Activated T-cell treated with anti-CD3 and anti-CD28 coated beads for 4 hours (primary cell): ENCODE measurements at places on chromosomes 6 and 20.
A peak's percentile ranks its signal among the peaks of the same experiment; 100 is the strongest.

DNA sequence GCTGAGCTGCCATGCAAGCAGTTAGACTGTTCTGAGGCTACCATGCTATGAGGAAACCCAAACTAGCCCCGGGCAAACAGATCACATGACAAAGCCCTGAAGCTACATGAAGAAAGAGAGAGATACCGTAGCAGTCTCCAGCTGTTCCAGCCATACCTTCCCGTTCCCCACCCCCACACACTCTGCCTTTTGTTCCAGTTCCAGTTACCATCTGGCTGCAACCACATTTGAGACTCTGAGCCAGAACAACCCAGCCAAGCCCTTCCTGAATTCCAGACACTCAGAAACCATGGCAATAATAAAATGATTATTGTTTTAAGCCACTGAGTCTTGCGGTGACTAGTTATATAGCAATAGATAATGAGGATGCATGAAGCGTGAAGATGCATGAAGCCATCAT lies 28.3 kb downstream of the RIN2 start:
- no peak for DNase-seq

DNA sequence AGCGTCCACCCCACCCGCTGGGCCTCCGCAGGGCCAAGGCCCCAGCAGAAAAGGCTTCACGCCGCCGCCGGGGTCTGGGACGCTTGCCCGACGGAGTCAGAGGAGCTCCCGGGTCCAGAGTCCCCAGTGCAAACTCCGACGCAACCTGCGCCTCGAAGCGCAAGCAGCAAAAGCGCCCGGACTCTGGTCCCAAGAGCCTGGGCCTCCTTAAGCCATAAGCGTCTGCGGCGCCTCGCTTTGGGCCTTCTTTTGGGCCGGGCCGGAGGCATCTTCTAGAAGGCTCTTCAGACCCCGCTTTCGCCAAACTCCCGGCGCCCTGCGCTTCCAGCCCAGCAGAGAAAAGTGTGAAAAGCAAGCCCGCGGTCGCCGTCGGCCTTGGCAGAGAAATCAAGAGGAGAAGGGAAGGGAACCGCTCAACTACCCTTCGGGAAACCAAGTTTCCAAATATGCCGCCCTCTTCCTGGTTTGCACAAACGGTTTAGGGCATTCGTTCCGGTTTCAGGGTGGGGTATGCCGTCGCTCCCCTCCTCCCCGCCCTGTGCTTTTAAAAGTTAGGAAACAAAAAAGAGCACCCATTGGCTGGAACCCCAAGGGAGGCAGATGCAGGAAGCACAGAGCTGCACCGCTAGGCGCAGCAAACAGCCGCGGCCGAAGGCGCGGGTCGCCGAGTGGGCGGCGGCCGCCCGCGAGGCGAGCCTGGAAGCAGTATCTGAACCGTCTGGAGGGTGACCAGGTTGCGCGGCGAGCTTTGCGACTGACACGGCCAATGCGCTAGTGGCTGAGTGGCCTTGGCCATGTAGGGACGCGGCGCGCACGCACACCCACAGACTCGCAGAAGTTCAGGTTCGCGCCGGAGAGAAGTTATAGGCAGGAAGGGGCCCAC lies 1.2 kb downstream of the TBX18 start:
- no peak for DNase-seq

DNA sequence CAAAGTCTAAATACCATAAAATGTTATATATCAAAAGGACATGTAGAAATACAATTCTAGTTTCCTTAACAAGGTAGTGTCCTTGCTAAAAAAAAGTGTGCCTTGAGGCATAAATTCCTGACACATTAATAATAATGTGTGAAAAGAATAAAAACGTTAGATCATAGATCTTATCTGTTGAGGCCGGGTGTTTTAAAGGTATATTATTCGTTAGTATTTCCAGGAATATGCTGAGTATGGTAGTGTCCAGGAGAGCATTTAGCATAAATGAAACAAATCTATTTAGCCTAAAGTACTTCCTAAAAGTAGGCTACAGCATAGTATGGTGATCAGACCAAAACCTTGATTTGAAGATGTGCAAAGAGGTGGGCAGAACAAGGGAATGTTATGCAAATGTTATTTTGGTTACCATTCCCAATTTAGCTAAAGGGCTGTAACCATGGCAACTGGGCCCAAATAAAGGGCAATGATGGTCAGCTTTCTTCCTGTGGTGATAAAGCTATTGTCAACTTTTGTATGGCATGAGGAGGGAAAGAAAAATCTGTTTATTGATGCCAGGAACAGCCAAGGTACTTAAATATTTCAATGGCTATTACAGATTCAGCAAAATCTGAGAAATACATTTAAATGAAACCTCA lies 18.9 kb downstream of the MKKS start:
- DNase-seq: no peak

DNA sequence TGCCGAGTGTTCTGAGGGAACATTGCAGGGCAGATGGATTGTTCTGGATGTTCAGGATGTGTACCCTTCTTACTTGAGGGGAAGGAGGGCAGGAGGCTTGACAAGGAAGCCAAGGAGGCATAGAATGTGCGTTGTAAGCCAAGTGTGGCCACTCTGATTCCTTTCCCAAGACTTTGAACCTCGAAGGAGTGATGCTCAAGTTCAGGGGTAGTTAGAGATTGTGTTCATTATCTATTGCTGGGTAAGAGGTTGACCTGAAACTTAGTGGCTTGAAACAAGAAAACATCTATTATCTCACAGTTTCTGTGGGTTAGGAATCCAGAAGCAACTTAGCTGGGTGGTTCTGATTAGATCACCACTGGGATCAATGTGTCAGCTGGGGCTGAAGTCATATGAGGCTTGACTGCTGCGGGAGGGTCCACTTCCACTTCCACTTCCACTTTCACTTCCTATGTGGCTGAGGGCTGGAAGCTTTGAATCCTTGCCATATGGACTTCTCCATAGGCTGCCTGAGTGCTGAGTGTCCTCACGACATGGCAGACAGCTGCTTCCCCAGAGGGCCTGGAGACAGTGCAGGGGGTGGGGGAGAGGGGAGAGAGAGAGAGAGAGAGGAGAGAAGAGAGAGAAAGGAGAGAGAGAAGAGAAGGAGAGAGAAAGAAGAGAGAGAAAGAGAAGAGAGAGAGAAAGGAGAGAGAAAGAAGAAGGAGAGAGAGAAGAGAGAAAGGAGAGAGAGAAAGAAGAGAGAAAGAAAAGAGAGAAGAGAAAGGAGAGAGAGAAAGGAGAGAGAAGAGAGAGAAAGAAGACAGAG lies 6.9 kb upstream of the CD40 start:
- DNase-seq: no peak

DNA sequence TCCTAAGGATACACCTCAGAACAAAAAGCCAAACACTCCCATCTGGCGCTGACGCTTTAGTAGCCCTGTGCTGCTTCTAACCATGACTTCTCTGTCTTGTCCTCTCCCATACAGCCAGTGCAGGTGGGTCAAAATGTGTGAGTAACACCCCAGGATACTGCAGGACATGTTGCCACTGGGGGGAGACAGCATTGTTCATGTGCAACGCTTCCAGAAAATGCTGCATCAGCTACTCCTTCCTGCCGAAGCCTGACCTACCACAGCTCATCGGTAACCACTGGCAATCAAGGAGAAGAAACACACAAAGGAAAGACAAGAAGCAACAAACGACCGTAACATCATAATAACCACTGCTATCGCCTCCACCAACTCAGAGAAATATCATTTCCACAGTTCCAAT lies 1.4 kb downstream of the DEFB132 start:
- DNase-seq: no peak

GRCh38 chr6:32439139-32439538 lies 548 bp upstream of the HLA-DRA start:
- DNase-seq: no peak

DNA sequence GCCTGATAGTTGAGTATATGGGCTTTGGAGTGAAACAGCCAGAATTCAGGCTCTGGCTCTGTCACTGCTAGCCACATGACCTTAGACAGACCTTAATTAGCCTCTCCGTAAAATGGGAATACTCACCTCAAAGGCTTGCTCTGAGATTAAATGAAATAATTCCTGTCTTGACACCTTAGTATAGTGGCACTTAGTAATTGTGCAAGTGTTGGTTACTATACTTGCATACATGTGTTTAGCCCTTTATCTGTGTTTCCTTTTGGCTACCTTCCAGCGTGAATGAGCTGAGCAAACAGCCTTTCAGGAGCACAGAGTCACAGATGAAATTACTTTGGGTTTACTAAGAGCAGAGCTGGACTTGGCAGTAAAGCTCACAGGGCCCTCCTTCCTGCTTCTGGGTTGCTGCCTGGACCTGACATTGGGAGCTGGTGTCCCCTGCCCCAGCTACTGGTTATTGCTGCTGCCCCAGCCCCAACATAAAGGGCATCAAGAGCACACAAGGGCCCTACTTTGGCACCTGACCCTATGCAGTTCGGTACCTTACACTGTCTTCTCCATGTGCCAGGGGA lies 32.8 kb downstream of the CD164 start:
- DNase-seq: no peak

GRCh38 chr20:57779401-57780003 lies 69.7 kb upstream of the PMEPA1 start:
- DNase-seq: no peak

GRCh38 chr6:79453558-79454042 lies 83.6 kb downstream of the LCA5 start:
- no peak for DNase-seq

DNA sequence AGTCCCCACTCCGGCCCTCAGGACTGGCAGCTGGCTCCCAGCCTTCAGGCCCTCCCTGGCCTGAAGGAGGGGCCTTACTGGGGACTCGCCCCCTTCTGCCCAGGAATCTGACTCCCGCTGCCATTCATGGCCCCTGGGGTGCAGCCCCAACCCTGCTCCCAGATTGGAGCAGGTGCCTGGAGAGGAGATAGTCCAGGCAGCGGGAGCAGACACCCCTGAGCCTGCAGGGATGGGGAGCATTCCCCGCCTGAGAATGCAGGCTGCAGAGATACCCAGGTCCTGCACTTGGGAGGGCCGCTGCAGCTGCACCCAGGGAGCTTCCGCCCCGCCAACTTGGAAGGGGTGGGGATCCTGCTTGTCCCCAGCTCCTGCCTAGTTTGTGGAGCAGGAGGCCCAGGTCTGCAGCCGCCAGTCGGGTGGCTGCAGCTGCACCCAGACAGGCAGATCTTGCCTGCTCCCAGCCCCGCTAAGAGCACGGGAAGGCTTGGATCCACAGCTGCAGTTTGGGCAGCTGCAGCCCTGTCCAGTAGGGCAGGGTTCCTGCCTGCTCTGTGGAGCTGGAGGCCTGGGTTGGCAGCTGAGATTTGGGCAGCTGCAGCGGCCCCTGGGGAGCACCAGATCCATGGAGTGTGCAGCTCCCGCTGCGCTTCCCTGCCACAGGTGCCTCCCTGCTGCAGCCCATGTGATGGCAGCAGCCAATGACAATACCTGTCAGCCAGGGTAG lies 5.2 kb downstream of the GTSF1L start:
- DNase-seq: no peak

- DNase-seq: peak; percentile 45
Observed at GRCh38 chr6:13486679-13487121, 700 bp downstream of the GFOD1 start.

GRCh38 chr20:37984018-37984785 lies 49.1 kb downstream of the TTI1 start:
- DNase-seq: no peak

- DNase-seq: no peak
Observed at GRCh38 chr20:44409132-44409600, 53.7 kb downstream of the HNF4A start.

DNA sequence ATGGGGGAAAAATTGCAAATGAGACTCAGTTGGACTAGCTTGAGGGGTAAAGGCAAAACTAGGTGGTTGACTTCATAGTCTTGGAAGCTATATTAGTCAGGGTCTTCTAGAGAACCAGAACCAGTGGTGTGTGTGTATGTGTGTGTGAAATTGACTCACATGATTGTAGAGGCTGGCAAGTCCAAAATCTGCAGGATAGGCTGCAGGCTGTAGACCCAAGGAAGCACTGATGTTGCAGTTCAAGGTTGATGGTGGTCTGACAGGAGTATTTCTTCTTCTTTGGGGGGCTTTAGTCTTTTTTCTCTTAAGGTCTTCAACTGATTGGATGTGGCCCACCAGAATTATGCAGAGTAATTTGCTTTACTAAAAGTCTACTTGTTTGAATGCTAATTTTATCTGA lies 217.4 kb downstream of the MANEA start:
- DNase-seq: no peak

- DNase-seq: no peak
Observed at GRCh38 chr6:53925891-53926290, 131.1 kb downstream of the LRRC1 start.

- no peak for DNase-seq
Observed at GRCh38 chr6:111024681-111025080, 42.8 kb downstream of the RPF2 start.

DNA sequence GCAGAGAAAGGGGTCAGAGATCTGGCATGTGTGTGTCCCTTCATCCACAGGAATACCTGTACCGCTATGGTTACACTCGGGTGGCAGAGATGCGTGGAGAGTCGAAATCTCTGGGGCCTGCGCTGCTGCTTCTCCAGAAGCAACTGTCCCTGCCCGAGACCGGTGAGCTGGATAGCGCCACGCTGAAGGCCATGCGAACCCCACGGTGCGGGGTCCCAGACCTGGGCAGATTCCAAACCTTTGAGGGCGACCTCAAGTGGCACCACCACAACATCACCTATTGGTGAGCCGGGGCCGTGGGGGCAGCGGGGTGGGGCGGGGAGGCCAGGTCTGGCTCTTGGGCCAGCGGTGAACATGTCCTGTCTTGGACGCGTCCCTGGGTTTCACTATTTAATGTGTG lies 1.1 kb downstream of the MMP9 start:
- DNase-seq: no peak

GRCh38 chr6:138593909-138594757 lies 94.8 kb upstream of the NHSL1 start:
- no peak for DNase-seq

DNA sequence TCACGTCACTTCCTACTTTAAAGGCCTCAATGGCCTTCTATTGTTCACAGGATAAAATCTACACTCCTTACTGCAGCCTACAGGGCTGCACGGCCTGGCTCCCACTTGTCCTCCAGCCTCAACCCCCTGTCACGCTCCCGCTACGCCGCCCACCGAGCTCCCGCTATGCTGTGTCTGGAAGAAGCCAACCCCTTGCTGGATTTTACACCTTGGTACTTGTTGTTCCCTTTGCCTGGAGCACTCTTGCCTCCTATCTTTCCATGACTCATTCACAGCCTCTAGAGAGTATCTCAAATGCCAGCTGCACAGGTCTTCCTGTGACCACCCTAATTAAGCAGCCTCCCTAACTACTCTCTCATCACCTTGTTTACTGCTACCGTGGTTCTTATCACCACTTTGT lies 259.9 kb downstream of the PRKN start:
- DNase-seq: no peak

DNA sequence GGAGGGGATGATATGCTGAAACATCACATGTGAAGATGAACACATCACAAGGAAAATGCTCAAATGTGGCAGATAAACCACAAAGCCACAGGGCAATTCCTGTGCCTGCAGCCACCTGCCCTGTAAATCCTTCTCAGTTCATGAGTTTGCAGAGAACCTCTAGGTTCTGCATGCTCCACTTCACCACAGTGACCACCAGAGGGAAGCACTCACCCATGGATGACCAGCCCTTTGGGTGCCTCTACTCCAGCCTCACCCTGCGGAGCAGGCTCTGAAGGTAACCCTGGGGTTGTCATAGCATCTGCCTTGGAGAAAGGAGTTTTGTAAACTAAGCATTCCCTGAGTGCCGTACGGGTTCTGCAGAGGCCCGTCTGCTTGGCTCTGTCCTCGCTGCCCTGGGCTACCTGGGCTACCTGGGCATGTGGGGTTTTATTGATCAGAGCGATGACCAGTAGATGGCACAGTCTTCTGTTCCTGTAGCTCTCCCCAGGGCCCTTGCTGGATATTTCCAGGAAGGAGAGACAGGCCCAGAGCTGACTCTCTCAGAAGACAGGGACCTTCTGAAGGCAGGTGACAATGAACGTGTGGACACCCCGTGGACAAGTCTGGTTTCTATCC lies 31.7 kb upstream of the CST1 start:
- DNase-seq: no peak
